ENCODE measurements at places on chromosomes 2 and 18.

DNA sequence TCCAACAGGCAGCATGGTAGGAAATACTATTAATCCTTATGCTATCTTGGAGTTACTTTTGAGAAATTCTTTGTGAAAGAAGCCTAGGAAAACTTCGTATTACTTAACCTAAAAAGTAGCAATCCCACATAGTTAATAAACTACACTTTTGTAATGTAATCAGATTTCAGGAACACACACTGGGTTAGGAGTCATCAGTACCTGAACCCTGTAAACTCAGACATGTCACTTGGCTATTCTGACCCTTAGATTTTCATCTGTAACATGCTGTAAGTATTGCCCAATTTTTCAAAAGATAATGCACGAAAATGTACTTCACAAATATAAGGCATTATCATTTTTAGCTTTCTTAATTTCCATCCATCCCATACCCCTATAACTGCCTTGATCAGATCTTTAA is 39.0 kb downstream of the KIDINS220 start:
- no peak for DNase-seq

DNA sequence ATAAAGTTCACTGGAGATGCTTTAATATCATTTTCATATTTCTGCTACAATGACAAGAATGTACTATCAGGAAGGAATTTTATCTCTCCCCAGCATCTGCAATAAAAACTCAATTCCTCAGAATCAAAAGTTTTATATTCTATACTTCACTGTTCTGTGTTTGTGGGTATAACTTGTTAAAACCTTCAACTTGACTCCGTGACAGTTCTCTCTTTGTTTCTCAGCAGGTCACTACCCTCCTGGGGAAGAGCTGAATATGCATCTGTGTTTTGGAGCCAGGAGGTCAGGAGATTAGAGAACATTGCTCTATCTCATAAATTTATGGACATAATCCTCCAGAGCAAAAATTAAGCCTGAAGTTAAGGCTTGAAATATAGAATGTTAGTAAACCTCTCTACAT is 411.4 kb downstream of the TRIB2 start:
- no peak for DNase-seq

DNA sequence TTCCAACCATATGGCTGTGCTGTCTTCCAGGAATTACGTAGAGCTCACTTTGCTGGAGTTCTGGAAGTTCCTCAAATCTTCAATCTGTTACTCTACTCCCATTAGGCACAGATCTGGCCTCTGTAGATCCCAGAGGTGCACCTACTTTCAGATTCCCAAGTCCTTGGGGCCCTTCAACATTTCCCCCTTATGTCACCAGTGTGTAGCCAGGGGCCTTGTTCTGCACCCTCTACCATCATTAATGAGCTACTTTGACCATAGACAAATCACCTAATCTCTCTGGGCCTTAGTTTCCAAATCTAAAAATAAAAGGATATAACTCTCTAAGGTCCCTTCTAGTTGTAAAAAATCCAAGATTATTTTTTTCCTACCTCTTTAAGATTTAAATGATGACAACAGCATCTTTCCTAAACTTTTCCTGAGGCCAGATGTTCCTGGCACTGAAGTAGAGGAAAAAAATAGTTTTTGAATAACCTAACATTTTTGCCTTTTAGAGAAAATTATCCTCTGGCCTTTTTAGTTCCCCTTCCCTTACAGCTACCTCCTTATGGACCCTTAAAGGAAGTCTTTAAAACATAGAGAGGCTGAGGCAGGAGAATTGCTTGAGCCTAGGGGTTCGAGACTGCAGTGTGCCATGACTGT is 31.0 kb upstream of the WIPF1 start:
- no peak for DNase-seq

DNA sequence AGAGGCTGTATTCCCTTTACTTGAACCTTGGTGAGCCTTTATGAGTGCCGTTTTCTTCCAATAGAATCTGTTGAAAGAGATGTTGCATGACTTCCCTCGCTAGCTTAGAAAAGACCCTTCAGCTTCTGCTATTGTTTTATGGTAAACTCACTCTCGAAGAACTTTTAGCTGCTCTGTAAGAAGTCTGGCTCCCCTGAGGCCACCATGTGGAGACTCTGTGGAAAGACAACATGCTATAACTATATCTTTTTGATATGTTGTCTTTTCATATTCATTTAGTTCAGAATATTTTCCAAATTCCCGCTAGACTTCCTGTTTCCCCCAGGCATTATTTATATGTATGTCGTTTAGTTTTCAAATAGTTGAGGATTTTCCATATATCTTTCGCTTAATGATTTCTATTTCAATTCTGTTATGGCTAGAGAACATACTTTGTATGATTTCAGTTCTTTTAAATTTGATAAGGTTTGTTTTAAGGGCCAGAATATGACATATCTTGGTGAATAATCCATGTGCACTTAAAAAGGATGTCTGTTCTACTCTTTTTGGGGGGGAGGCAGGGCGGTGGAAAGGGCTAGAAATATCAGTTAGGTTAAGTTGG is 64.1 kb downstream of the PTPN4 start:
- no peak for DNase-seq

GRCh38 chr2:14064346-14064745 is 568.2 kb upstream of the LRATD1 start:
- no peak for DNase-seq

GRCh38 chr2:172089633-172090032 is 4.3 kb downstream of the DLX1 start:
- DNase-seq, result no peak

- DNase-seq, result no peak
These were observed 61.1 kb downstream of the ANTXR1 start for GRCh38 chr2:69073928-69074570.

- no peak for DNase-seq
These were observed 40.8 kb upstream of the CYP1B1 start for GRCh38 chr2:38116762-38117161.

DNA sequence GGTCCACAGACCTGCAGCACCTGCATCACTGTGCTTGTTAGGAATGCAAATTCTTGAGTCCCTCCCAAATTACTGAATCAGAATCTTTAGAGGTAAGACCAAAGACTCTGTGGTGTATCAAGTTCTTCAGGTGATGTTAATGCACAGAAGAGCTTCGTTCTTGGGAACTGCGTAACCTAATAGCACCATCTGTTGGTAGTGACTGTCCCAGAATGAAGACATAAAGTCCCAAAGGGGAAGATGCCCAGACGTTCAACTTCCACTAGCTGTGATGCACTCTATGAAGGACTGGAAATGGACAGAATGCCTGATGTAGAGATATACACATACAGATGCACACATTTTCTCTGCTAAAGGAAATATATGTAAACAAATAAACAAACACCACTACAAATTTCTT is 576.0 kb downstream of the LRP1B start:
- DNase-seq, result no peak

GRCh38 chr2:240995041-240996021 is 3.1 kb upstream of the SNED1 start:
- no peak for DNase-seq

DNA sequence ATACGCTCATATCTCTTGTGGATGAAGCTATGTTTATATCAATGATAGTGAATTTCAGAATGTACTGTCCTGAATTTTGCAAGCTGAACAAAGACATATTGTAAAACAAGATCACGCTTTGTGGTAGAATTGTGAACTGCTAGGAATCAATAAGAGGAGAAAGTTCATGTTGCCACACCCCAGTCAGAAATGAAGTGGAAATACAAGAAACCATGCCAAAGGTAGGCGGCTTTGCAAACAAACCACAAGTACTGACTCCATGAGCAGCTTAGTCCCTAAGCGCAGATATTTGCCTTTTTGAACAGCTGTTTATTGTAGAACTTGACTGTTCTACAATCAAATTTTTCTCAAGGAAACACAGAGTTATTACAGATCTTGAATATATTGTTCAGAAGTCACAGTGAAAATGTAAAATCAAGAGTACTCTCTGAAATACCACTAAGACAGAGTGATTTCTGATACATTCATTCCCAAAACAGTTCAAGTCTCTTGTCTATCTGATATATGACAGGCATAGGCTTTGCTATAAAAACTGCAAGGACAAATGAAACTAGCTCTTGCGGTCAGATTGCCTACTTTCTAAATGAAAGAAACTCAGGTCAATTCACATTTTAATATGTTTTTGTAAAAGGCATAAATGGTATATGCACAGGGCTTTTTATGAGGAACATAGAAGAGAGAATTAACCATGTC is 120.9 kb upstream of the CDH19 start:
- DNase-seq, result no peak

DNA sequence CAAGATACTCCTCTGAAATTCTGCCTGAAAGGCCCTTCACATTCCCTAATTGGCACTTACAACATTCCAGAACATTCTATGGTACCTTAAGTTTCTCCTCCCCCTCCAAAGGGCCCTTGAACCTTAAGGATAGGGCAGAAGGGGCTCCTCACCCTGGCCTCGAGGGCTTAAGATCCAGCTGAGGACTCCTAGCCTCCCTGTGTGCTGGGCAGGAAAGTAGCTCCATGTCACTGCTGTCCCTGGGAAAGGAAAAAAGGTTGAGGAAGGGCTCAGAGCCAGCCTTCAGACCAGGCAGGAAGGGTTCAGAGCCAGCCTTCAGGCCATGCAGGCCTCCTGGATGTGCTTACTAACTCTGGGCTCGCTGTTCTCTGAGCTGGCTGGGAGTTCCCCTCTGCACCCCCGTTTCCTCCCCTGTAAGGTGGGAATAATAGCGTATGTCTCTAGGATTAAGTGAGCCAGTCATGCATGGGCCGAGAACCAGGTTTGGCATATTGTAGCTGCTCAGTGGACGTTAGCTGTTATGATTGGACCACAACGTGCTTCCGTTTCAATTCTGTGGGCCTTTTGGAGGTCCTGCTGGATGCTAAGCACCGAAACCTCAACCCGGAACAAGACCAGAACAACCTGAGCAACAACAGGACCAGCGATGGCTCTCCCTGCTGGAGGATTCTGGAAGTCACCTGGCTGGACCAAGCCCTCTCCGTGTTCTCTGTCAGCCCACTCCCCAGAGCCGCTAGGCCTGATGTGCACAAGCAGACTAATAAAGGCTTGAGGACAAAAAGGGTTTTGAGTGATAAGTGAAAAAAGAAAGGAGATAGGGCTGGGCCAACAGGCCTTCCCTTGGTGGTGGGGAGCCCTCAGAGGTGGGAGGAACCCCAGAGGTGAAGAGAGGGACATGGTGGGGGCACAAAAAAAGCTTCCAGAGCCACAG is 1.0 kb upstream of the B3GNT7 start:
- no peak for DNase-seq

- DNase-seq, result no peak
These were observed 68.2 kb downstream of the HPCAL1 start for GRCh38 chr2:10370895-10371294.

GRCh38 chr2:187124529-187124928 is 275.6 kb upstream of the ZSWIM2 start:
- no peak for DNase-seq
